NCI-H526 (cell line): ENCODE measurements at places on chromosomes 4 and X.

GRCh38 chrX:109874548-109874947 is 128.4 kb upstream of the TMEM164 start:
- no peak for DNase-seq

GRCh38 chr4:9997886-9998285 is 23.4 kb downstream of the SLC2A9 start:
- no peak for DNase-seq

DNA sequence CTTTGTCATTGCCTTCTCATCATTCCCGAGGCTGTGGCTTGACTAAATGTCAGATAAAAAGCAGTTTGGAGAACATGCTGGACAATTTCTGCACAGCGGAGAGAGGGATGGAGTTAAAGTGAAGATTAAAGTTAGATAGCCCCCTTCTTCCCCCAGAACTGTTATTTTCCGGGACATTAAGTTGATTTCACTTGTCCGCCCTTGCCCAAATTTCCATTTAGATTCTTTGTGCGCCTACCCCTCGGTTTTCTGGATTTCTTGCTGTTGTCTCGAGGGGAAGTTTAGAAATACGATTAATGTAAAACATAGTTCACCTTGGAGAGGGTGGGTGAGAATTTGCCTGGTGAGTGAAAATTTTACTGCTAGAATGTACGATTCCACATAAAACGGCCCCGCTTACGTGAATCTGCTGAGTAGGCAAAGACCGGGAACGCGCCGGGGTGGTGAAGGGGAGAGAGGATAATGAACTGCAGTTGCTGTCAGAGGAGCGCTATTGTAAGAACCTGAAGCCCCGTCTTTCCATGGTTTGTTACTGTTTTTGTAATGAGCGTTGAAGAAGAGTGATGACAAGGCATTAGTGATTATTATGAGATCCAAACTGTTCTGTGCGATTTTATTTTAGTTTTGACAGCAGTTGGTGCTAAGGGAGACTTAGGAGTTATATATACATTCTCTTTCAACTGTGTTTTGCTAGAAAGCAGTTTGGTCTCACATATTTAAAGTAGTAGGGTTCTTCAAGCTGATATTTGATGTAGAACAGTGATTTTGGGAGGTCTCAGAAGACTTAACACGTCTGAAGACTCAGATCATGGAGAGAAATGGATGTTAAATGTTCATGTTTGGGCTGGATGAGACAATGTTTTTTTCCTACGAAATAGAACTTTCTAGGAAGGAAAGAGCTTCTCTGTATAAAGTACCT is 73.0 kb downstream of the AFF1 start:
- peak; percentile 53 for DNase-seq

DNA sequence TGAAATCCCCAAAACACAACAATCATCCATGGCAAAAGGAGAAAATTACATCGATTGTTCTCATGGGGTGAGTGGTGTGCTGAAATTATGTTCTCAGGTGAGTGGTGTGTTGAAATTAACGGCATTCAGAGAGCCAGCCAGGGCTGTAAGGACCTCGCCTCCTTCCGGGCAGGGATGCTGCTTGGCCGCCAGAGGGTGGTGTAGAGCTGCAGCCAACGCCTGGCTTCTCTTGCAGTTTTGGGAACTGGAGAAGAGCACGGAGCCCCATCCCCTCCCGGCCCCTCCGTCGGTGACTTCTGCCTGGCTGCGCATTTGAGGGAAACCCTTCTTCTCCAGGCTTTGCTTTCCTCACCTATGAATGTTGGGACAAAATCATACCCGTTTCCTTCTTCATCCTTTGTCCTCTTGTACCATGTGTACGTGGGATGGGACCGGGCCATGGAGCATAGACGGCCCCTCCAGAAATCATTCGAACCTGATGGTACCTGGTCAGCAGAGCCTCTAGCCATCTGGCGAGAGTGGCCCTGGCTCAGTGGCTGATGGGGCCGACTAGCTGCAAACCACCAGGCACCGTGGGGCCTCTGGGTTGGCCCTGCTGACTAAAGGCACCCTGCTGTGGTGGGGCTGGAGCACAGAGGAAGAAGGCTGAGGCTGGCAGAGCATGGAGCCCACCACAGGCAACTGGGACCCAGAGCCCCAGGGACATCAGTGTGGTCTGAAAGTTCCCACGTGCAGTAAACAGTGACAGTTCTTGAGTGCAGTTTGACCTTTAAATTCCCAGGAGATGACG is 28.4 kb downstream of the TRMT44 start:
- DNase-seq = no peak

DNA sequence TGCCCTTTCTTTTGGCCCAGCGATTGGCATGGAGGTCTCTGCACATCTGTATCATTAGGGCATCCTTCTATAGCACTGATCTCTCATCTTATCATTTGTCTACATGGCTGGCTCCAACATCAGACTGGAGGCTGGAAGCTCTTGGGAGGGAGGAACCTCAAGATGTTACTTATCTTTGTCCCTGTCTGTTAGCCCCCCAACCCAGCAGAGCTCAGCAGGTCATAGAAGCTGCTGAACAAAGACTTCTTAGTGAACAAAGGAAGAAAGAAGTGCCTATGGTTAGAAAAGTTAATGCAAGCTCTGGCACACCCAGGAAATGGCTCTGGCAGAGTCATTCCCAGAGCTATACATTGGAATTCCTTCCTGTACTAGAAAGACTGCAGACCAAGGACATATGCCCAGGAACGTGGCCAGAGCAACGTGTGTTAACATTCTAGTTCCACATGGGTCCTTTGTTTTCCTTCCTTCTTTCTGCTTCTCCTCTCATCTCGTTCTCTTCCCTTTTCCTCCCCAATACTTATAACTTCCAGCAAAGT is 74.0 kb downstream of the SEL1L3 start:
- DNase-seq = no peak

DNA sequence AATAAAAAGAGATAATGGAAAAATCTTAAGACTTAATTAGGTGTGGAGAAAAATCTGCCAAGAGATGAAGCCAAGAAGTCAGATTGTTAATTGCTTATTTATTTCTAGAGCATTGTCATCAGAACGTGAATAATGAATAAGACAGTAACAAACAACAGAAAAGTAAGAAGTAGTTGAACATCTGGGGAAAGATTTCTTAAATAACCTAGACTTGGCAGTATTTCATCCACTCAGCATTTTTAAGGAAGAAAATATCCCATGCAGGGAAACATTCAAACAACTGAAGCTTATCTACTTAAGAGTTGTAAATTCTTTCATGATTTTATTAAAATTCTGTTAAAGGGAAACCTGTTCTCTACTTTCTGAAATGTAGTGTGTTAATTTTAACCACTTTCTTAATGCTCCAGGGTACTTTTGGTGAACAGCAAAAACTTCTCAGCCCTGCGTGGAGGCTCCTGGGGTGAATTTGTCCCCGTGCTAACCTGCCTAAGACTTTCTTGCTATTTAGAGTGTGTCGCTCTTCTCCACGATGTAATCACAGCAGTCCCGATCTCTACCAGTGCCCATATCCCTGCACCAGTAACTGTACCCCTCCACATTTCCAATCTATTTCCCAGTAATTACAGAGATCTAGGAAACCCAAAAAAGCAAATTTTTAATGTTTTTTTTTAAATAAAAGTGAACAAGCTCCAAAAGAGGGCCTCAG is 124.6 kb downstream of the CORIN start:
- no peak for DNase-seq
